Stimulated activated CD4-positive, alpha-beta T cell treated with anti-CD3 and anti-CD28 coated beads, Interleukin-1b, Interleukin-23, amount 100 ng/mL, for 24 hours (primary cell): ENCODE measurements at places on chromosomes 13 and 19.
A peak's percentile ranks its signal among the peaks of the same experiment; 100 is the strongest.

GRCh38 chr13:44331912-44332851, 41.4 kb upstream of the SERP2 start:
- DNase-seq = no peak

DNA sequence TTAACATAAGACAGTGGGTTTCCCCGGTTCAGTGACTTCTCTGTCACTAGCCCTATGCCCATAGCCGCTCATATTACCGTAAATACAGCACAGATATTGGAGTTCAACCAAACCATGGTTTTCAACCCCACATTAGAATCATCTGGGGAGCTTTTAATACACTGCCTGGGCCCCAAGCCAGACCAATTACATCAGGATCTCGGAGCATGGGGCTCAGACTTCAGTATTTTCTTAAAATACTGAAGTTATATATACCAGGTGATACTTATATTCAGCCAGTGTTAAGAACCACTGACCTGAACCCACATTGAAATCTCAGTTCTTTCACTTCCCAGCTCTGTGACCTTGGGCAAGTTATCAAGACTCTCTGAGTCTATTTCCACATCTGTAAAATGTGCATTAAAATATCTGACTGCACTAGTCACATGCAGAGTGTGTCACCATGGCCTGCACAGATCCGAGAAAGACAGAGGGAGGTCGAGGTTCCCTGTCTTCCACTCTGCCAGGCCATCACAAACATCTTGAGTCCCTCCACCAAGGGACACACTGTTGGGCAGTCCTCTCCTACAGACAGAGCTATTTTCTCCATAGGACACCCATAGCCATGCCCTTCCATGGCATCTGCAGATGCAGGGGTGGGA, 32.2 kb upstream of the IPO5 start:
- no peak for DNase-seq

DNA sequence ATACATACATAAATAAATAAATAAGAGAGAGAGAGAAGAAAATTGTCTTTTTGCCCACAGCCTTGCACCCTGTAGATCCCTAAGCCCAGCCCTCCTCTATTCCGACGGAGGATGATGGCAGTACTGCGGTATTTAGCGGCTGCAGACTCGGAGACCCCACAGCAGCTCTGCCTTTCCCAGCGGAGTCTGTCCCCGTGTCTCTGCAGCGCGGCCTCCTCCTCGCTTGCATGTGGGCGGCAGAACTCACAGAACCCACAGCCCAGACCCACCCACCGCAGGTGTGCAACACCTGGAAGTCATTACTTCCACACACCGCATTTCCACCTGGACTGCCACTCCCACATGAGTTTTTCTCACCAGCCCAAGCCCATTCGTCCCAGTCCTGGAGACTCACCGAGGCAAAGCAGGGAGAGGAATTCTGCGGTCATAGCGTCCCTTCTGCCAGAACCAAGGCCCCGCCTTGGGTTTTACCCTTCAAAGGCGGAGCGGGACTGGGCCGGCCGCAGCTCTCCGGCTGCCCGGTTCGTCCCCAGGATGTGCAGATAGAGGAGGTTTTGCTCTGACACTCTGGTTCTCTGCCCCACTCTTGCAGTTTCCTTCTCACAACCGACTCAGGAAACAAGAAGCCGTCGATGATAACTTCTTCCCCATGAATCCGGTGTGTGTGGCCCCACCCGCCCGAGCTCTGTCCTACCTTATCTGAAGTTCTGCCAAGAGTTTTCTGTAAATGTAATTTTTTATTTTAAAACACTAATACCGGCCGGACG, at the start of gene VSTM1:
VSTM1 (minus strand) TSS at position 548 of the 767 bp plus-strand sequence; CDS start at position 428, 120 bp downstream.
- no peak for DNase-seq

DNA sequence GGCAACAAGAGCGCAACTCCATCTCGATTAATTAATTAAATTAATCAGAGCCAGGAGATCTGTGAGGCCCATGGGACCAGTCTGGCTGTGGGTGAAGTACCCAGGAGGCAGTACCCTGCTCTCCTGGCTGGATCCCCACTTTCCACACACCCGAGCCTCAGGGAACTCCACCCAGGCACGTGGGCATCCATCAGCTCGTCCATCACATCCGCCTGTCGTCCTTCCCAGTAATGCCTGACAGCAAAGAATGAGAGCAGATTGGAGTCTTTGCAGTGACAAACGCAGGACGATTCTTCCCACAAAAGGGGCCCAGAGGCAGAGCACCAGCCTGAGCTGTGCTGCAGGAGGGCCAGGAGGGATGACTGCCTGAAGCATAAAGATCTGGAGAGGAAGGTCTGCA, 35.8 kb downstream of the VSTM2B start:
- no peak for DNase-seq

GRCh38 chr13:37306778-37307544, 201.5 kb upstream of the CSNK1A1L start:
- no peak for DNase-seq

DNA sequence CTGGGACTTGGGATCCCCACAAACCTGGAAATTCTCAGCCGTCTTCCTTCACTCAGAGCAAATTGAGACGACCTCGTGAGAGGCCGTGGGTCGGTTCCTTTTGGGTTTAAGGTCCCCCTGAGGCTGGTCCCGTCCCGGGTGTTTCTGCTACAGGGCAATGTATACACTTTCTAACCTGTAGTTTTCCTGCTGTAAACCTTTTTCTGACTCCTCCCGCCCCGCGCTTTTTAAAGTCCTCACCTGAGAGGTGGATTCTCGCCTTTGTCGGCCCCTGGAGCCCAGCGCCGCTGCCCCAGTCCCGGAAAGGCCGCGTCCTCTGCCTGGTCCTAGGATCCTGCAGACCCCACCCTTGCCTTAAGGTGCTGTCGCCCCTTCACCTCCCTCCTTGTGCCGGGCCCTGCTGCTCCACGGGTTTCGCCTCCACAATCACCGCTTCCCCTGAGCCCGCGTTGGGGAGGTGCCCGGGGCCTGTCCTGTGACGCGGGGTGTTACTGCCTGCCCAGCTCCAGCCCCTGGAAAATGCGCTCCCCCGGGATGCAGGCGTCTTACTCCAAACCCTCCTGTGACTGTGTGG, 391 bp downstream of the ZNF761 start:
- DNase-seq = peak; percentile 4

DNA sequence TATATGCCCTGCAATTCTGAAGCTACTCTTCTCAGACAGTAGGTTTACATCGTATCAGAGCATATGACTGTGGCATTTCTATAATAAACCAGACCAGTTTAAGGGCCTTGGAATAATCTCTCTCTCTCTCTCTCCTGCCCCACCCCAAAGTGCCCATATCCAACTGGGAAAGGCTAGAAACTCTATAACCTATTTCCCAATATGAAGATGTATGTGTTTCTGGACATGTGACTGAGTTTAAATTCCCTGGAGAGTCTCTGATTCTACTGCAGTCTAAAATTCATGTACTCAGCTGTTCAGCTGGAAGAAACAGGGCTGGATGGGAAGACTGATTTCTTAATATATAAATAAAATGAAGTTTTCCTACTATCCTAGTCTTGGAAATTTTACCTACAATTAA, 91.9 kb upstream of the MBNL2 start:
- DNase-seq = no peak

GRCh38 chr13:65064967-65065366, 2165.2 kb downstream of the PCDH9 start:
- DNase-seq = no peak

GRCh38 chr13:44537248-44537647, 38.9 kb downstream of the TSC22D1 start:
- DNase-seq = no peak
